ENCODE measurements at places on chromosomes 16 and 17.

DNA sequence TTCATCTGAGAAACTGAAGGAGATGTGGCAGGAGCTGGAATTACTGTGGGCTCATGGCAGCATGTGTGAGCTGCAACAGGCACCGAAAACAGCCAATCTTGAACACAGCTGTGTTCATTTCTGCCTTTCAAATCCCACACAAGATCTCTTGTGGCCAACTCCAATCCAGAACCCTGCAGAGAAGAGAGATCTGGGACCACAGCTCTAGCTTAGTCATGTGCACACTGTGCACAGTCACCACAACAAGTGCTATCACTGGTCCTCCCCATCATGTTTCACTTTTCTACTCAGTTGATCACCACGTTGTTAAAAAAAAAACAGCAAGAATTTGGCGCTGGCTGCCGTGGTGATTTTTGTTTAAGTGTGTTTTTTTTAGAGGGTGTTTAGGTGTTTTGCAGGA, 254.5 kb upstream of the ELAC2 start:
- no peak for DNase-seq

DNA sequence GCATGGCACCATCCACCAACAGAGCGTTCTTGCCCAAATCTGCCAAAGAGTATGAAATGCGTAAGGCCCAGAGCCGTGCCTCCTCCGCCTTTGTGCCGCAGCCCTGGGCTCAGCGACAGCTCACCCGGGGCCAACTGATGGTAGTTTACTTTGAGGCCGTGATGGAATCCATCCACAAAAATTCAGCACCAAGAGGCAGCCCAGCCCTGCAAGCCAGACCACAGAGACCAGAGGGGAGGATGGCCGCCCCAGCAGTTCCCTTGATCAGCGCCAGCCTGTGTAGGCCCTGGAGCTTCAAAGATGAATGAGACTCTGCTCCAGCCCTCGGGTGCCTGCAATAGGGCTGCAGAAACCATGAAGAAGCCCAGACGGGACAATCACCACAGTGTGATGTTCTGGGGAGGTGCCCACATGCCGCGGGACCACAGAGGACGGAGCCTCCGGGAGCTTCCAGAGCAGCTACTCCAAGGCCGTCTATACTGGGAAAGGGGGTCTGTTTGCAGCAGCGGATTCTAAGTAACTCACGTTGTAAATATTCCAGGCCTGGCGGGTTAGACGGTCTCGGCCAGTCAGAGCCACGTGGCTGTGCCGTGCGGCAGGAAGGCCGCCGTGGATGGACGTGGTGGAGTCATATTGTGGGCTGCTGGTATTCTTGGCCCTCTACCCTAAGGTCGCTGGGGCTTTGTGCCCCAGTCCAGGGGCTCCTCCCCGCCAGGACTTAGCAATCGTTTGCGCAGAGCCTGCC, 80.3 kb downstream of the RBFOX3 start:
- no peak for DNase-seq

DNA sequence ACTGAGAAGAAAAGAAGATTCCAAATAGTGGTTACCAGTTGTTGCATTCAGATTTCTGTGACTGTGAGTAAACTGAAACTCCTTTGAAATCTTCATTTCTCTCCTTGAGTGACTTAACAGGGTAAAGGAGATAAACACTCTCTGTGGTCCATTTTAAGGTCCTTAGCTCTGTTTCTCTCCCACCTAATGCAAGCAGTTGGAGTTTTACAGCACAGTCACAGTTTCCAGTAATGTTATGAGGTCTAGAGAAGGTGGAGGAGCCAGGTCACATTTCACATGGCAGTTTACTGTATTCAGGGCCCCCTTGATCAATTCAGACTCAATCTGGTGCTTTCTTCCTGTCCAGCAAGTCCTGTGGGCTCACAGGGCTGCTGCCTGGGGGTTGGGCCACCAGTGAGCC, 32.2 kb upstream of the SLC12A3 start:
- DNase-seq, result no peak

- DNase-seq, result no peak
These were observed 355.4 kb upstream of the SOX9 start for GRCh38 chr17:71765437-71765836.

DNA sequence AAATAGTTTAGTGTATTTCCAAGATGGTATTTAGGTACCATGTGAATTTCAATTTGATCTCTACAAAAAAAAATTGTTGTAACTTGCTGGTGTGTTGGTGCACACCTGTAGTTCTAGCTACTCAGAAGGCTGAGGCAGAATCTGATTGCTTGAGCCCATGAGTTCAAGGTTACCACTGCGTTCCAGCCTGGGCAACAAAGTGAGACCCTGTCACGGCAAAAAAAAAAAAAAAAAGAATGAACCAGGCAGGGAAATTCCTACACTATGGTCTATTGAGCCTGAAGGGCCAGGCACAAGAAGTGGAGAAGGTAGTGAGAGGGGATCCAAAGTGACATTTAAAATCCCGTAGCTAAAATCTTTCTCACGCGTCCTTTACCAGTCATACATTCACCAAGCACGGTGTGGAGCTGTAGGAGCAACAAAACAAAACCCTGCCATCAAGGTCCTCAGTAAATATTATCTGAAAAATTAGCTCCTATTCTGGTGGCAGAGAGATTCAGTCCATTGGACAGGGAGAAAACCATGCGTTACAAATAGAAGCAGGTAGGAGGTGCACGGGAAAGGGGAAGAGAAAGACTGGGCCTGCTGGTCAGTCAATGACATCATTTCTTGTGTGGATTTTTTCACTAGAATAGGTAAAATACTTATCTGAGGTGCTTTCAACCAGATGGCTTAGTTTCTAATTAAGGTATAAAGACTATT, 27.3 kb downstream of the TXNDC11 start:
- DNase-seq, result no peak

DNA sequence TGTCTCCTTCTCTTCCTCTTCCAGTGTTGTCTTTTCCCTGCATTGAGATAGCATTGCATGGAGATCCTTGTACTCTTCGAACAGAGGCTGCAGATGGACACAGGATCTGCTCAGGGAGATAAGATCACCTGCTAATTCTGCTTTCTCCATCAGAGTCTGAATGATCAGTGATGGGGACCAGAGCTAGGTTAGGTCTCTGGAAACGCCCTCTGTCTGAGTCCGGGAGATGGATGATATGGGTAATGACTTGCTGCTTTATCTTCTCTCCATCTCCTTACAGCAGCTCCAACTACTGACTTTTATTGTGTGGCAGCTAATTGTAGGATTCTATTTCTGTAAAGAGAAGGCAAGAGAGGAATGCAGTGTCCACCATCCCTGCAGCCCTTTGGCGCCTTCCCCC, 435.6 kb downstream of the WWOX start:
- no peak for DNase-seq

DNA sequence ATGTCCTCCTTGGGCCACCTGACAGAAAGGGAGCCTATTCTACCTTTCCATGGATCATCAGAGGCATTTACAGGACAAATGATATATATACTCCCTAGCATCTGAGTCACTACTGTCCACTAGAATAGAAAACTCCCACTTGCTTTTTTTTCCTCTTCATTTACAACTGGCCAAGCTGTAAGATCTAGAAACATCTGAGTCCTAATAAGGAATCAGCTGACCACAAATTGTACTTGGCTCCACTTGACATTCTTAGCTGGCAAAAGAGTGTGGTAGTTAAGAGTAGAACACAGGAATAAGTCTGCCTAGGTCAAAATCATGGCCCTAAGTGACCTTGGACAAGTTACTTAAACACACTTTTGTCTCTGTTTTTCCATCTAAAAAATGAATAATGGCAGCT, 5.2 kb downstream of the RUSF1 start:
- no peak for DNase-seq

- no peak for DNase-seq
These were observed 54.4 kb upstream of the YPEL2 start for GRCh38 chr17:59277031-59277430.

GRCh38 chr16:47392081-47392480, 68.8 kb downstream of the ITFG1 start:
- DNase-seq, result peak; percentile 39

- no peak for DNase-seq
These were observed 481 bp downstream of the HEXIM2 start for GRCh38 chr17:45162025-45162687.

DNA sequence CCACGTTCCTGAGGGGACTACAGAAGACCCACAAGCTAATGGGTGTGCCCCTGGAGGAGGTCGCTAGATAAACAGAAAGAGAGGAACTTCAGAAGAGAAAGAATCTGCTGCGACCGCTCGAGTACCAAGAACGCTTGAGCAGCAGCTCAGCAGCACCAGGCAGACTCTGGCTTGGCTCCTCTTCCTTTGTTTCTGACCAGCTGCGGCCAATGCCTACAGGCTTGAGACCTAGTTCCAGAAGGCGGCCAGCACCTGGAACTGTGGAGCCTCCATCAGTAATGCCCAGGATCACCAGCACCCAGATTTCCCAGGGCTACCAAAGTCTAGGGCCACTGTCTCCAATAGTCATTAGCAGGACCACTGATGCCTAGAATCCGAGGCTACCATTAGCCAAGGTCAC, 26.0 kb upstream of the GOSR2 start:
- DNase-seq, result no peak

GRCh38 chr17:39144416-39144840, 7.0 kb downstream of the PLXDC1 start:
- DNase-seq, result no peak
